Fibroblast of the aortic adventitia (primary cell): ENCODE measurements at places on chromosomes 6 and 20. TPM values are rescaled to one million over a fixed set of nuclear protein-coding genes. Genes with fewer than 3 reads are reported as not detected.

The AVP gene
- total RNA-seq = not detected in 2 replicates

The MDN1 gene
- 27.8 and 29.0 TPM in 2 replicates for total RNA-seq

The CALHM4 gene
- total RNA-seq = not detected in 2 replicates

The MCHR2 gene
- not detected in 2 replicates for total RNA-seq

The WFDC12 gene
- total RNA-seq = not detected in 2 replicates

The C6orf15 gene
- not detected in 2 replicates for total RNA-seq

The KIF25 gene
- total RNA-seq = not detected in 2 replicates

The MDC1 gene
- 3.7 and 12.1 TPM in 2 replicates for total RNA-seq

The BMP5 gene
- not detected in 2 replicates for total RNA-seq

The RIMS1 gene
- total RNA-seq = 0.63 TPM in 1 of 2 replicates, not detected in the other

The FKBP1A gene
- total RNA-seq = 39.3 and 200 TPM in 2 replicates

The DLL1 gene
- total RNA-seq = 0.09 and 4.9 TPM in 2 replicates

The CDH22 gene
- total RNA-seq = not detected in 2 replicates

The HLA-DQB1 gene
- total RNA-seq = not detected in 2 replicates

The ADGRG6 gene
- total RNA-seq = 1.7 and 7.5 TPM in 2 replicates

The VGLL2 gene
- total RNA-seq = not detected in 2 replicates

The SLC2A10 gene
- 37.4 and 43.4 TPM in 2 replicates for total RNA-seq

The TSPO2 gene
- not detected in 2 replicates for total RNA-seq

The NNAT gene
- total RNA-seq = 0.36 and 2.8 TPM in 2 replicates

The TMEM244 gene
- 0.45 TPM in 1 of 2 replicates, not detected in the other for total RNA-seq

The KHDRBS2 gene
- not detected in 2 replicates for total RNA-seq

The SLC17A9 gene
- total RNA-seq = 0.41 and 2.0 TPM in 2 replicates

The PTCRA gene
- not detected in 2 replicates for total RNA-seq

The GTPBP2 gene
- 32.5 and 61.2 TPM in 2 replicates for total RNA-seq

The NR2E1 gene
- not detected in 2 replicates for total RNA-seq

The AGER gene
- 0.16 and 0.18 TPM in 2 replicates for total RNA-seq

The SNAP25 gene
- 0.65 and 3.1 TPM in 2 replicates for total RNA-seq

The SOX18 gene
- total RNA-seq = 0.57 TPM in 1 of 2 replicates, not detected in the other

The GNAS-AS1 gene
- total RNA-seq = 0.25 and 0.81 TPM in 2 replicates

The LTA gene
- not detected in 2 replicates for total RNA-seq

The PDYN gene
- total RNA-seq = not detected in 2 replicates

The DEFB125 gene
- not detected in 2 replicates for total RNA-seq

The ADISSP gene
- total RNA-seq = 28.4 and 37.7 TPM in 2 replicates
